SK-N-SH treated with all-trans-retinoic acid at 6 μM for 48 hours (cell line): ENCODE measurements at places on chromosomes 1 and 21.

DNA sequence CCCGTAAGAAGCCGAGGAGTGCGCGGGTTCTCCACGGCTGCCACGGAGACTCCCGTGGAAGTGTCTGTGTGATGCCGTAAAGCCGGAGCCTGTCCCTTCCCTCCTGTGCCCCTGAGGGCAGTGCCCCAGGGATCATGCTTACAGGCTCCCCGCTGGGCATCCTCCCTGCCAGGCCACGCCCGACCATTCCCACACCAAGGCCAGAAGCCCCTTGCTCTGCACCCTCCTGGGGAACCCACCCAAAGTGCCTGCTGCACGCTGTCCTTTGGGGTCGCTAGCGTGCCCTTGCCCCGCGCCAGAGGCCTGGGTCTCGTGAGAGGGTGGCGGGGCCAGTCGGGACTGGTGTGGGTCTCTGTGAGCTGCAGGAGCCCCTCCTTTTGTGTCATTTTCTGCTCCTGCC lies 228.5 kb upstream of the C1orf174 start:
- no peak for ATAC-seq

DNA sequence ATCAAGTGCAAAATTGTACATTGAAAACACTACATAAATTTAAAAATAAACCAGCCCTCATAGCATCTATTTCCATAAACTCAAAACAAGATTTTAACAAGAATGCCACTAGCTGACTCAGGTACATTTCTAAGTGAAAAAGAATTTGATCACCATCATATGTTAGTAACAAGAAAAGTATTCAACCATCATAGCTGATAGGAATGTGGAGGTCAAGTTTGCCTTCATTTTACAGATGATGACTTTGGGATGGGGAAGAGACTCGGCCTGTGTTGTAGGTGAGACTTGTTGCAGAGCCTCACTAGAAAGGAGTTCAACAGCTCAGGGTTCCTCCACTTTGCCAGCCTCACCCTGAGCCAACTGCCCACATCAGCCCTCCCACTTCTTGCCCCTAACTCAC lies 318.8 kb upstream of the FAM78B start:
- no peak for ATAC-seq

GRCh38 chr1:21517660-21518480 lies 8.6 kb downstream of the ALPL start:
- ATAC-seq: no peak

GRCh38 chr1:229280037-229280828 lies 9.3 kb downstream of the RAB4A start:
- peak; percentile 45; the same call in 2 of the 3 replicates for ATAC-seq

DNA sequence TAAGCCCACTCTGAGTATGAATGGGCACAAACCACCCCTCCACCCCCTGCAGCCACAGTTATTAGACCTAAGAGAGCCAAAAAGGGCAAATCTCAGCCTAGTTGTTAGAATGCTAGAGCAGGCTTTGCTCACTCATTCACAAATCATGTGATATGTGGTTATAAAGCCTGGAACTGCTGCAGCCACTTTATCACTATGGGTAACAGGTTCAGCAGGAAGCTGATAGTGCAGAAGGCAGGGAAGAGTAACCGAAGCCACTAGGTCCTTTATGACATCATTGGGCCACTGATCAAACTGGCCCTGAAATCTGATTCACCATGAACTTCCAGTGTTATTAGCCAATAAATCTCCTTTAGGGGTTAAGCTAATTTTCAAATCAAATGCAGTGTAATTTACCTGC lies 134.7 kb downstream of the GRIK1 start:
- ATAC-seq: no peak

- no peak for ATAC-seq
These were observed 79.4 kb upstream of the RUNX1 start for GRCh38 chr21:35128536-35128935.
